ENCODE measurements at places on chromosomes 7 and 10. TPM values are rescaled to one million over a fixed set of nuclear protein-coding genes. Genes with fewer than 3 reads are reported as not detected.

COL28A1 gene
- total RNA-seq = 0.28 TPM

GRCh38 chr10:125000366-125001312 is 58.7 kb downstream of the ZRANB1 start:
- peak; percentile 17 for DNase-seq

IRF5 gene
- 13.0 TPM for total RNA-seq

GRCh38 chr10:121244818-121245217 is 353.4 kb downstream of the FGFR2 start:
- no peak for DNase-seq

- DNase-seq = no peak
Measured at GRCh38 chr7:19145434-19146115, 354 bp upstream of the FERD3L start.

DNA sequence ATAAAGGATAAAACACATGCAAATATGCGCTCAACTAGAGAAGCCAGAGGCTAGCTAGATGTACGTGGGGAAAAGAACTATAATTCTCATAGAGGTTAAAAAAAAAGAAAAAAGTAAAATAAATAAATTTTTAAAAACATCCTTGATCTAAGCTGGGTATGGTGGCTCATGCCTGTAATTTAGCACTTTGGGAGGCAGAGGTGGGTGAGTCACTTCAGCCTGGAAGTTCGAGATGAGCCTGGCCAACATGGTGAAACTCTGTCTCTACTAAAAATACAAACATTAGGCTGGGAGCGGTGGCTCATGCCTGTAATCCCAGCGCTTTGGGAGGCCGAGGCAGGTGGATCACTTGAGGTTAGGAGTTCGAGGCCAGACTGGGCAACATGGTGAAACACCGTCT is 18.6 kb upstream of the HSPA12A start:
- no peak for DNase-seq

AGBL3 gene
- 0.99 TPM for total RNA-seq

ELMO1 gene
- 127 TPM for total RNA-seq

- DNase-seq = no peak
Measured at GRCh38 chr10:116538456-116538855, 7.3 kb upstream of the PNLIP start.

- DNase-seq = no peak
Measured at GRCh38 chr10:78714225-78714624, 354.5 kb upstream of the ZMIZ1 start.

- DNase-seq = no peak
Measured at GRCh38 chr7:136228171-136228570, 251.0 kb upstream of the MTPN start.

- no peak for DNase-seq
Measured at GRCh38 chr10:130403153-130404075, 267.2 kb downstream of the GLRX3 start.

- DNase-seq = no peak
Measured at GRCh38 chr10:128897401-128898129, 569.5 kb upstream of the MGMT start.

DNA sequence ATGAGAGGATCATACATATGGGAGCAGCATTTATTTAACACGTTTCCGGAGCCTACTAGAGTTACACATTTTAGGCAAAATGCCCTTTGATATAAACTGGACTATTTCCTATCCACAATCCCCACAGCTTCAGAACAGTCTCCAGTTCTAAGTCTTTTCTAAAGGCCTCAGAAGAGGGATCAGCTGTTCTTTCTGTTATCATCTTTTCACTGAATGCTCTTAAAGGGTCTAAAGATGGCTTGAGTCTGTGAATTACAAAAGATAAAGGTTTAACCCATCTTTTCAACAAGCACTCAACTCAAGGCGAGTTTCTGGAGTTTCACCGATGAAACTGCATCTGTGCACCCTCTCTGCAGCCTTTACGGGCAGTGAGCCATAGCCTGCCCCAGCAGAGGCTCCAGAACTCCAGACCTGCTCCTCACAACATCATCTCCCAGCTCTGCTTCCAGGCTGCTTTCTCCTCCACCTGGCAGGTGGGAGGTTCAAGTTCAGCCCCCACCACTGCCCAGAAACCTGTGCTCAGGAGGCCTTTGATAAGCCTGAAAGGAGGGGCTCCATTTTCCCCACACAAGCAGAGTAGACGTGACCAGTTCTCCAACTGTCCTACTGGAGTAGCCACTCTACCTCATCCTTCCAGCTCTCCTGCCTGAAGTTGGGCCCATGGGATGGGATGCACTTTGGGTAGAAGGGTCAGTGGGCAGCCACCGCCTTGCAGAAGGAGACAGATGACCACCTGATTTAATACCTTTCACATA is 53.4 kb downstream of the HSPA12A start:
- DNase-seq = no peak

GRCh38 chr7:22972207-22972606 is 41.7 kb downstream of the HYCC1 start:
- DNase-seq = no peak

DNA sequence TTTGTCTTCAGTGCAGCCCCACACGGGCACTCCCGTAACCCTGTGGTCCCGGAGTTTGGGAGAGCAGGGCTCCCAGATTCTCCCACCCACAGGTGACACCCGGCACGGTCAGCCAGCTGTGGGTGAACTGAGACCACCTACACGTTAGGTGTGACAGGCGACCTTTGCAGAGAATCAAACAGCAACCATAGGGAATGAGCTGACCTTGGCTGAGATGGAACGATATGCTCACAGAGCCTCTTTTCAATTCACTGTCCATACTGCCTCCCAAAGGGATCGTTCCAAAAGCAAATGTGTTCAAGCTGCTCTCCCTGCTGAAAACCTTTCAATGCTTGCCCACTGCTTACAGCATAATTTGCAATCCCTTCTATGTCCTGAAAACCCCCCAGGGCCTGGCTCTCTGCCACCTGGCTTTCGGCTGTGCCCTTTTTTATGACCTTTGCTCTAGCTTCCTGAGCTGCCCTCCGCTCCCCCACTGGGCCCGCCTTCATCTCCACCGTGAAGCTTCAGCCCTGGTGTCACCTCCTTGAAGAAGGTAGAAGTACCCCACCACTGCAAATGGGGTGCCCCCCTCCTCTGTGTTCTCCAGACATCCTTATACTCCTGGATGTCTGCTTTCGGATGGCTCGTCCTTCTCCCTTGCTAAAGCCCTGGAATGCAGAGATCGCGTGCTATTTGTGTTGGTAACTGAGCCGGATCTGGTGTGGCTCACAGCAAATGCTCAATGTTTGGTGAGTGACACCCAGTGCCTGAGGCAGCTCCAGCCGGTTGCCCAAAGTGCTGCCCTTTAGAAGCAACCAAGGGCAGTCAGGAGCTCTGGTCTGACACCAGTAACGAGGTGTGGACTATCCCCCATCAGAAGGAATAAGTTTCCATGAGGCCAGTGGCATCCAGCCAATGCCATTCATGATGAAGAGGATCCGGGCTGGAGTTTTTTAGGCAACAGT is 90.4 kb downstream of the KIAA1549 start:
- DNase-seq = no peak

DNA sequence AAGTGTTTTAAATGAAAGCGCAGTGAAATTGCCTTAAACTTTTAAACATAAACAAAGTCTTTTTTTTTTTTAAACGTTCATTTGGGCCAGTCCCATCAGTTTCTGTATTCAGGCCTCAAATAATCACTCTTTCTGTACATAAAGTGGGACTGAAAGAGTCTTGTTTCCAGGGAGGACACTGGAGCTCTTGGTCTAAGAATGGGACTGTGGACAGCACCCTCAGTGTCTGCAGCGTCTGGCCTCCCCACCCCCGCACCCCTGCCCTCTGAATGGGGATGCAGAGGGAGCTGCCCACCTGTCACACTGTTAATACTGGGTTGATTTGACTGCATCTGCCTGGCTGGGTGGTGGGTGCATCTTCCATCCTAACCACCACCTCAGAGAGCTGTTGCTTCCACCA is 5.2 kb downstream of the ZNF365 start:
- DNase-seq = no peak

GRCh38 chr10:3452683-3453361 is 280.2 kb upstream of the PITRM1 start:
- DNase-seq = no peak

DNA sequence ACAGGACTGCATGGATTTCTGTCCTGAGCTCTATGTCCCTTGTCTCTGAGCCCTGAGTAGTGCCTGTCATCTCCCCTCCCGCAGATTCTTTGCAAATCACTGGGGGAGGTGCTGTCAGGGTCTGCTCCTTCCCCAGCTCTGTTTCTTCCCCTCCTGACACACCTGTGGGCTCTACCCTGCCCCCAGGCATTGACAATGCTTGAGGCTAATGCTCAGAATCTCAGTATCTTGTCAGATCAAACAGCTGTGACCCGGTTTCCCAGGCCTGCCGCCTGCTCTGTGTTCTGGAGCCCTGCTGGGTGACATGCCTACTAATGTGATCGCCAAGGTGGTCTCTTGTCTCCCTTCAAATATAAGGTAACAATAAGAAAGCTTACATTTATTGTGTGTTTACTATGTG is 209.0 kb downstream of the POU6F2 start:
- no peak for DNase-seq

NSUN6 gene
- total RNA-seq = 26.4 TPM

OR2A2 gene
- not detected for total RNA-seq

DNA sequence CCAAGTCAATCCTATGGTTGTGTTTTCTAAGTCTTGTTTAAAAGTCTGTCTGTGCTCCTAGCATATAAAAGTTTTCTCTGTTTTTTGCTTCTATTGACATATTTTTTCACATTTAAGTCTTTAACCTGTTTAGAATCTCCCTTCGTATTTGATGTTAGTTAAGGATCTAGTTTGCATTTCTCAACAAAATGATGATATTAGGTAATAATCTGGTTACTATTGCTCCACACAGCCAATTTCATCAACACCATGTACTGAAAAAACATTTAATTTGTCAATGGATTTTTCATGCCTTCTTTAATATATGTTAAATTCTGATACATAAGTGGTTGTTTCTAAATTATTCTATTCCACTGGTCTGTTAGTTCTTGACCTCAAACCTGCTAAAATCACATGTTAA is 17.5 kb upstream of the TSGA13 start:
- DNase-seq = no peak

GRCh38 chr10:129222436-129222835 is 244.6 kb upstream of the MGMT start:
- no peak for DNase-seq

GRCh38 chr10:53601260-53601875 is 828.8 kb upstream of the MBL2 start:
- DNase-seq = peak; percentile 3

GRCh38 chr10:133235932-133236331 is 1.7 kb upstream of the VENTX start:
- DNase-seq = no peak

TUBAL3 gene
- total RNA-seq = not detected

GRIFIN gene
- not detected for total RNA-seq

- no peak for DNase-seq
Measured at GRCh38 chr10:107418085-107418806, 253.7 kb upstream of the SORCS1 start.

DNA sequence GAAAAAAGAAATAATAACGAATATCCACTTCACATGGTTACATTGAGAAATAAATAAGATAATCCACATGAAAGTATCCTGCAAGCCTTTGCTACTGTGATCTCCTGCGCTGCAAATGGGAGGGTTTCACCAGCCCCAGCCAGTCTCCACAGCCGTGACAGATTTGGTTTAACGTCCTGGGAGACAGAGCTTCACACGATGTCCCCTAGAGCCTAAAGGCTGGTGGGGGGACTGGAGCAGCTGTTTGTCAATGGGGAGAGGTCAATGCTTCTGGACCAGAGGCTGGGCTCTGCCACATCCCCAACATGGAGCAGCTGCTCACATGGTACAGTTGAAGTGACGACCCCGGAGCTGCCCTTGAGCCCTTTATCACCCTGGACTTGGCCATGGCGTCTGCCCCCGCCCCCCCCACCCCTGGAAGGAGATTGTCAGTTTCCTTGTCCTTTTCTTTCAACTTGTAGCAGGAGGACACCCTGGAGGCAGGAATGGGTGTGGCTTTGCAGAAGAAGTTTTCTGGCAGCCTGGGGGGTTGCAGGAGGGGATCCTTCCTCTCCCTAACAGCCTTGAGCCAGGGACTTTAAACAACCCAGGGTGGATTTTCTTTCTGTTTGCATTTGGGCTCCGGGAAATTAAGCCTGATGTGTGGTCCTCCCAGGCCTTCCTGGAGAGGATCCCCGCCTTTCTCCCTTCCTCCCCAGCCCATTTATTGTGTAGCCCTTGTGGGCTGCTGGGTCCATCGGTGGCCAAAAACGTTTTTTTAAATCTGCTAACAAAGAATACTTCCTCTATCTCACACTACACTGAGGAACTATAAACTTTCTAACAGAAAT is 37.0 kb upstream of the MXI1 start:
- DNase-seq = no peak

- DNase-seq = peak; percentile 22
Measured at GRCh38 chr10:7512487-7512886, 101.7 kb upstream of the SFMBT2 start.

DNA sequence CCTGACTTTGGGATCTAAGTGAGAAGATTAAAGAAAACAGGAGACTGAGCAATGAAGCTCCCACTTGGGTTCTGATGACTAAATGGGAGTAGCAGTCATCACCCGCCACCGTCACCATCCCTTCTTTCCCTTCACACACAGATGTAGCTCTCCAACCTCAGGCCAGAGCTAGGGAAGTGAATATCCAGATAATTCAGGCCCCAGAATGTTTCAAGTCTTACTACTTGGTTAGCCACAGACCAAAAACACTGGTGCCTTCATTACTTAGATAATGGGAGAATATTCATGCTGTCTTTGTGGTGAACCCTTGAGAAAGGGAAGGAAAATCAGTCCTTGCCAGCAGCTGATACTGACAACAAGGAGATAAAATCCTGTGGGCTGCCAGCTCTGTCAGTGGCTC is 100.7 kb downstream of the OSBPL3 start:
- no peak for DNase-seq

- DNase-seq = no peak
Measured at GRCh38 chr7:51158211-51158610, 158.4 kb downstream of the COBL start.

DNA sequence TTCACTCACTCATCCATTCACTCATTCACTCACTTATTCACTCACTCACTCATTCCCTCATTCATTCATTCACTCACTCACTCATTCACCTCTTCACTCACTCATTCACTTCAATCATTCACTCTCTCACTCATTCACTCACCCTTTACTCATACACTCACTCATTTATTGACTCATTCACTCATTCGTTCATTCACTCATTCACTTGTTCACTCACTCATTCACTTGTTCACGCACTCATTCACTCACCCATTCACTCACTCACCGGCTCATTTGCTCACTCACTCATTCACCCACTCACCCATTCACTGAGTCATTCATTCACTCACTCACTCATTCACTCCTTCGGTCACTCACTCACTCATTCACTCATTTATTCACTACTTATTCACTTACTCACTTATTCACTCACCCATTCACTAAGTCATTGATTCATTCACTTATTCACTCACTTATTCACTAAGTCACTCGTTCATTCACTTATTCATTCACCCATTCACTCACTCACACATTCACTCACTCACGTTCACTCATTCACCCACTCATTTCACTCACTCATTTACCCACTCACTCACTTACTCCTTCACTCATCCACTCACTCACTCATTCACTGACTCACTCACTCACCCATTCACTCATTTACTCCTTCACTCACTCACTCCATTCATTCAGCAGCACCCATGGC is 4.7 kb upstream of the PFKP start:
- DNase-seq = no peak

GRCh38 chr7:44712012-44712411 is 36.6 kb upstream of the ZMIZ2 start:
- no peak for DNase-seq

All from natural killer cell (primary cell).